Amniotic stem cell (primary cell): ENCODE measurements at places on chromosomes 5 and 9.

- DNase-seq: no peak
Observed at GRCh38 chr9:27150746-27151406, 41.9 kb downstream of the TEK start.

DNA sequence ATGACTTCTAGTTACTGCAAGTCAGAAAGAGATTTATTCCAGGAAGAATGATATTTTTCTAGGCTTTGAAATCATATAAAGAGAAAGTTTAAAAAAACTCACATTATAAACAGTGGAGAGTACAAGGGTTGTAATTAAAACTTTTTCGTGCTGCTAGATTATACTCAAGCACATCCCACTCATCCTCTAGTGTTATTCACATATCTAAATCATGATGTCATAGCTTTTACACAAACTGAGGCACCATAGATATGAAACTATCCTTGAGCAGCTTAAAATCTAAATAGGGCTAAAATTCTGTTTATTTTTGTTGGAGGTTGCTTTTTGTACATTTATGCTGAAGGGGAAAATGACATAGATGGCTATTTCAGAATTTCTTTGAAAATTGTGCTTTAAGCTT lies 30.0 kb downstream of the TENT2 start:
- no peak for DNase-seq

- DNase-seq: no peak
Observed at GRCh38 chr5:30811298-30811697, 382.2 kb upstream of the CDH6 start.

DNA sequence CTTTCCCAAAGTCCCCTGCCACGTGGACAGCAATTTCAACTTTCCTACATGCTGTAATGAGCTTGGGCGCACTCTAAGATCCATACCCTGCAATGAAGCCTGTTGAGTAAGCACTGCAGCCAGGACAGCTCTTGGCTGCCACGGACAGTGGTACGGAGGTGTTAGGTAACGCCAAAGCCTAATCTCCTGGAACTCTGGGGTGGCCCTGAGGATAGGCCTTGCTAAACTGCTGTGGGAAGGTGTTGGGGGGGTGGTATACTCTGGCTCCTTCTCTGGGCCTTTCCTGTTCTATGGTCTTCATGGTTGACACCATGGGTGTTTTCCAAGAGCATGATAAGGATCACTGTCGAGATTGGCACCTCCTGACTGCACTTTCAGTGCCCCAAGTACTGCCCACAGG lies 66.4 kb upstream of the PITX1 start:
- no peak for DNase-seq

- DNase-seq: no peak
Observed at GRCh38 chr9:108889649-108890067, 27.6 kb downstream of the ACTL7A start.

- DNase-seq: no peak
Observed at GRCh38 chr9:28774433-28775235, 1201.4 kb upstream of the C9orf72 start.

- no peak for DNase-seq
Observed at GRCh38 chr5:1130218-1130946, 18.5 kb upstream of the SLC12A7 start.

DNA sequence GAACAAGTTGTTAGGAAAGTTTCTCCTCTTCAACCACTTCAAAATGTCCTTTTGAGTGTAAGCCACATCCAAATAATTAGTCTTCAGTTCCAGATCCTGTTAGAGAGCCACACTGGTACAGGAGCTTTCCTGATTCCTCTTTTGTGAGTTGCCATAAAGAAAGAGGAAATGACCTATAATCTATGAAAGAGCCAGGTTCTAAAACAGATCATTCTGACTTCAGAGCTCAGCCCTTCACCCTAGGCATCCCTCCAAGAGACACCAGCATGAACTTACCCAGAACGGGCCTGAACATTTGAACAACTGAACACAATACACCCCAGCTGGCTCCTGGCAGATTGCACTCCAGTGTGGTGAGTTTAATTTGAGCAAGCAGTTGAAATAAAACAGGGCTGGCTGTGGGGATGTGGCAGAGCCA lies 25.7 kb downstream of the SLC1A1 start:
- DNase-seq: no peak

DNA sequence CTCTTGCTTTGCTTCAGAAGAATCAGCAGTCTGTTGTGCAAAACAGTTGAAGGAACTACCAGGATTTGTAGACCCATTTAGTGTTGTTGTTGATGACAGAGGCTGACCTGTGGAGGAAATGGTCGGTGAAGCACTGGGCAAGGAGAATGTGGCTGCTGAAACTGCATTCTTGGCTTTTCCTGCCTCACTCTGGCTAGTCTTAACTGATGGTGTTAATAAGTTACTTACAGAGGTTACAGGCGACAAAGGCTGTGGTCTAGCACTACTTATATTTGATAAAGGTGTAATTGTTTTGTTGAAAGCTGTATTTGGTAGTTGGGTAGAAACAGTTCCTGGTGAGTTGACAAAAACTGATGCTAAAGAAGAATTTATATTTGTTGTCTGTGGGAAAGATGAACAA lies 31.5 kb downstream of the MLANA start:
- no peak for DNase-seq

DNA sequence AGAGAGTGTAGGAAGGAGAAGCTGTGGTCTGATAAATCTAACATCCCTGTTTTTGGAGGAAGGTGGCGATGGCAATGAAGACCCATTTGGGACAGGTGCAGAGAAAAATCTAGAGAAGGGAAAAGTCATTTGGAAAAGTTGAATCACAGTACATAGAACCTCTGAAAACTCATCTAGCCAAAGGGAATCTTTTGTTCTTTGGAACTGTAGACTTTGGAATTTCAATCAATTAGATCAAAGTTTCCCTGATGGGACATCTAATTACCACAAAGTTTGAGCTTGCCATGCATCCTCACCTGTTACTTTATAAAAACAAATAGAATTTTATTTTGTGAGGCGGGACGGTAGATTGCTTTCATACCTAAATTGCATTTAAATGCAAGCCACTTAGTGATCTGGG lies 294.9 kb downstream of the TRPM3 start:
- DNase-seq: no peak

- no peak for DNase-seq
Observed at GRCh38 chr9:137411260-137411644, 11.7 kb downstream of the EXD3 start.

GRCh38 chr5:132283423-132284043 lies 10.7 kb upstream of the SLC22A4 start:
- no peak for DNase-seq

GRCh38 chr9:93059011-93059714 lies 662 bp downstream of the SUSD3 start:
- DNase-seq: no peak

DNA sequence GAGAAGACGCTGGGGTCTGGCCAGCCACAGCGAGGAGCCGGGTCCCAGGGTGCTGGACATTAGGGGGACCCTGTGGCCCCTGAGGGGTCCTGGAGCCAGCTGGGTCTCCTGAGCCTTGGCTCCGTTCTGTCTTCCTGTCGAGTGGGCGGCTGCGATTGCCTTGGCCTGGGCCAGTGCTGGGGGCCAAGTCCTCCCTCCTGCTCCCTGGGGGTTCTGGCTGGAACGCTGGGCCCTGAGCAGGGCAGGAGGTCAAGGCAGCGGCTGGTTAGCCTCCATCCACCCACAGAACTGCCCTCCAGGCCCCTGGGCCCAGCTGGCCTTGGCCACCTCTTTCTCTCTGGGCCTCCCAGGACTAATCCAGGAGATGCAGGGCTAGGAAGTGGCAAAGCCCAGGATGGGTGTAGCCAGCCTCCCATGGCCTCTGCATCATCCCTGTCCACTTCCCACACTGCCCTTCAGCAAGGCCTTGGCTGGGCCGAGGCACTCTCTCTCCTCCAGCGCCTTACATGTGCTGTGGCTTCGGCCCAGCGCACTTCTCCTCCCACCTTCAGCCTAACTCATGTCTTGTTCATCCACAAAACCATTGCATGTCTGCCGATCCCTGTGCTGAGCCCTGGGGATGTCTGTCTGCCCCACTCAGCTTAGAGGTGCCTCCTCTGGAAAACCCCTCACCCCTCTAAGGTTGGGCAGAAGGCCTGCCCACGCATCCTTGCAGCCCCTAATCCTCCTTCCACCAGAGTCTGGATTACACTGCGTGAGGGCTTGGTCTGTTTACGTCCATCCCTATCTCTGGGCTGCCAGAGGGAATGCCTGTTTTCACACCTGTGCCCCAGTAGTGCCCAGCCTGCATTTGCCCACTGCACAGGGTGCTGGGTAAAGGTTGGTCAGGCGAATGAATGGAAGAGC lies 5.0 kb downstream of the LAMC3 start:
- no peak for DNase-seq

DNA sequence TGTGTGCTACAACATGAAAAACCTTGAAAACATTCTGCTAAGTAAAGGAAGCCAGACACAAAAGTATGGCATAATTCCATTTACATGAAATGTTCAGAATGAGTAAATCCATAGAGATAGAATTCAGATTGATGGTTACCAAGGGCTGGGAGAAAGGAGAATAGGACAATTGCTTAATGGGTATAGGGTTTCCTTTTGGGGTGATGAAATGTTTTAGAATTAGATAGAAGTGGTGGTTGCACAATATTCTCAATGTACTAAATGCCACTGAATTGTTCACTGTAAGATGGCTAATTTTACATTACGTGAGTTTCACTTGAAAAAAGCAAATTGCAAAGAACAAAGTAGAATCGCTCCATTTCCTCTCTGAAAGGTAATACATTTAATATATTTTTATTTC lies 43.0 kb upstream of the GAS1 start:
- DNase-seq: no peak

DNA sequence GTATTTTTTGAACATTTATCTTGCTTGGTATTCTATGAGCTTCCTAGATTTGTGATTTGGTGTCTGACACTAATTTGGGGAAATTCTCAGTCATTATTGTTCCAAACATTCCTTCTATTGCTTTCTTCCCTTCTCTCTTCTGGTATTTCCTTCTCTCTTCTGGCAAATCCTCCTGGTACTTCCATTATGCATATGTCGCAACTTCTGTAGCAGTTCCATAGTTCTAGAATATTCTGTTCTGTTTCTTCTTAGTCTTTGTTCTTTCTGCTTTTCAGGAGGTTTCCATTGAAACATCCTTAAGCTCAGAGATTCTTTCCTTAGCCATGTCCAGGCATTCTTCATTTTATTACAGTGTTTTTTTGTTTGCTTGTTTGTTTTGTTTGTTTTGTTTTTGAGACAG lies 155.2 kb upstream of the PIK3R1 start:
- DNase-seq: no peak

DNA sequence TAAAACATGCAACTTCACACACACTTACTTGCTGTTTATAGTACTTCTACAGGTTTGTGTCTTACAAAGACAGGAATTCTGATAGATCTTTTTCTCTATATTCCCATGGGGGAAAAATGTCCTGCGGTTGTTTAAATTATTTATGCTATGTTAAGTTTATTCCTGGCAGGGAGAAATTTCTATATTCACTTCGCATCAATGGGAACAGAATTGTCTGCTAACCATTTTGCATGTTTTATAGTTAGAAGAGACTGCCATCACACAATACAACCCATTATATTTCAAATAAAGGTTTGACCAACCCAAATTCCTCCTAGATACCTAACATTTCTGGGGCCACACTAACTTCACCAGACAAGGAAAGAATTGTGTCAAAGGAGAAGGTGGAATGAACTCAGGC lies 110.0 kb upstream of the PRR16 start:
- DNase-seq: no peak

- no peak for DNase-seq
Observed at GRCh38 chr5:34021334-34021733, 13.5 kb upstream of the AMACR start.

GRCh38 chr5:181181650-181182565 lies 23.1 kb downstream of the TRIM7 start:
- no peak for DNase-seq

- DNase-seq: no peak
Observed at GRCh38 chr5:11050596-11051304, 289.7 kb upstream of the DAP start.

DNA sequence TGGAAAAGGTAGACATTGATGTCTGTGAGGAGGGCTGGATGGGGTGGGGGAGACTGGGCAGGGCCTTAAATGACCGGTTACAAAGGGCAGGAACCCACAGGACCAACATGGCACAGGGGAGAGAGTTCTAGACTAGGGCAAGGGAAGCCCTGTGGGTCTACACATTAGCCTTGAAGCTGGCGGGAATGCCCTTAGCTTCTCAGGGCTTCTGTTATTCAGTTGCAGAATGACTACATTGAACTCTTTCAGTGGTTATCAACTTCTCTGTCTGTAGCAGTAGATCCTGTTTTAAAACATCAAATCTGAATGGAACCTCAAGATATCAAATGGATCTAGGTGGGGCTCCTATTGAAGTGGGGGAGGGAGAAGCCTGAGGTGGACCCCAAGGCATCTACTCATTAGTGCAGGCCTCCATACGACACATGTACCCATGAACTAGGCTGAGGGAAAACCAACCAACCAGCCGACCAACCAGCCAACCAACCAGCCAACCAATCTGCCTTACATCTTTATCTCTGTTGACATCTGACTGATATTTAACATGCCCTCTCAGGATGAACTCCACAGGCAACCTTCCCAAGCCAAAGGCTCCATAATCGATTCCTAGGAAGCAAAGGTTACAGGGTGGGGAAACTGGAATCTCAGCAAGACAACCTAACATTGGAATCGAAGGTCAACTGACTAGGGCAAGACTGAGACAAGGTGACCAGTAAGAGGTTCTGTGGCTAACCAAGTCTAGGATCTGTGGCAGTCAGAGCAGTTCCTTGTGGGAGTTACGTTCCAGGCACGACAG lies 48.3 kb downstream of the DAP start:
- DNase-seq: no peak

DNA sequence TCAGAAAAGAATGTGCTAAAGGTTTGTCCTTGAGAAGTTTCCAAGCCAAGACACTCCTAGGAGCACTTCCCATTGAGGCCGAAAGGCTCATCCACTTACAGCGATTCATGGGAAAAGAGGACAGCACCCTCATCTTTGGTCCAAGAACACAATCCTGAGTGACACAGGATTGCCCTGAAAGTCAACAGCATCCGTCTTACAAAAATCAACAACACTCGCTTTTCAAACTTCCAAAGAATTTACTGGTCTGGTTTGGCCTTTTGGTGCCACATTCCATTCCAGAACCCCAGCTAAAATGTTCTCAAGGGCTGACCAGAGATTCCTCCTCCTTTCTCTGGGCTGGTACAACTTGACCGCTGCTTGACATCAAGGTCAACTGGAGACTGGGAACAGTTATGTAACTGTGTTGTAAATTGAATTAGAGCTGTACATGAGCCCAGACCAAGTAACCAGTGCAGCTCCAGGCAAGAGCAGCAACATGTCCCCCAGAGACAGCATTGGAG lies 415.8 kb upstream of the PIK3R1 start:
- no peak for DNase-seq

DNA sequence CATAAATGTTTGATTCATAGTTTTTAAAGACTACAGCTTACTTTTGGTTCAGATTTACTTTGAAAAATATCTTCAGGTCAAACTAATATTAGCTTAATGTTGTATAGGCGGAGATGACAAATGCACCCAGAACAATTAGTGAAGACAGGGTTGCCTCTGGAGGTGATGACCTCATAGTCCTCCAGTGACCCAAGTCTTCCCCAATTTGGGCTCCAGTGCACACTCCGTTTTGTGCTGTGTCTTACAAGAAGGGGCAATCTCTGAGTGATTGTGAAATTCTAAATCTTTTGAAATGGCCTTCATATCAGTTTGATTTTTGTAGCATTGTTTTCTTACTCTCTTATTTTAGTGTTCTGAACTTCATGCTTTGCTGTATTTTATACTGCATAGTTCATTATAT lies 57.6 kb downstream of the DENND4C start:
- DNase-seq: no peak

- DNase-seq: no peak
Observed at GRCh38 chr9:134605351-134605965, 36.1 kb upstream of the COL5A1 start.
